GM20000 (cell line): ENCODE measurements at places on chromosomes 5 and 9.

DNA sequence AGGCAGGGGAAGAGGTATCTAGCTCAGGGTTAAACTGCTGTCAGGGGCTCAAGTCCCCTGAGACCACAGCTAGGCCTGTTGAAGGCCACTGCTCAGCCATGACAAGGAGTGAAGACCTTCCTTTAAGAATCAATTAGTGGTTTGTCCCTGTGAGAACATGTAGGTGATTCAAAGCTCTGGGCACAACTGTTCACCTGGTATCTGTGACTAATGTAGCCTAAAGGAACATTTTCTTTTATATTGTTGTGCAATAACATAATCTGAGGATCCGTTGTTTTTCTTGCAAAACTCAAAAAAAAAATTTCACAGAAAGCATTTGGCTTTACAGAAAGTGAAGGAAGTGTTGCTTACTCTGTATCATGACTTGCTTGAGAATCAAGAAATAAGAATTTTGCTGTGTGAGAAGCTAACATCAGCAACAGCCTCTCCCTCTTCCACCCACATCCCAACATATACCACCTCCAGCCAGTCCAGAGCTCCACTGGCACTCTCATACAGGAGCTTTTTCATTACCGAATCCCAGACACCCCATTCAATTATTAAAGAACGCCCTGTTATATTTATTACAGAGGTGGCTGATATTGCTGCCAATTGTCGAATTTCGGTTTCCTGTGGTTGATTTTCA lies 807.0 kb downstream of the TLE4 start:
- DNase-seq, result no peak

- no peak for DNase-seq
Observed at GRCh38 chr5:145180371-145180770, 654.8 kb downstream of the PRELID2 start.

- peak; percentile 9 for DNase-seq
Observed at GRCh38 chr9:138098116-138098907, 220.7 kb downstream of the CACNA1B start.

GRCh38 chr9:123191260-123191659 lies 77.1 kb downstream of the STRBP start:
- no peak for DNase-seq

DNA sequence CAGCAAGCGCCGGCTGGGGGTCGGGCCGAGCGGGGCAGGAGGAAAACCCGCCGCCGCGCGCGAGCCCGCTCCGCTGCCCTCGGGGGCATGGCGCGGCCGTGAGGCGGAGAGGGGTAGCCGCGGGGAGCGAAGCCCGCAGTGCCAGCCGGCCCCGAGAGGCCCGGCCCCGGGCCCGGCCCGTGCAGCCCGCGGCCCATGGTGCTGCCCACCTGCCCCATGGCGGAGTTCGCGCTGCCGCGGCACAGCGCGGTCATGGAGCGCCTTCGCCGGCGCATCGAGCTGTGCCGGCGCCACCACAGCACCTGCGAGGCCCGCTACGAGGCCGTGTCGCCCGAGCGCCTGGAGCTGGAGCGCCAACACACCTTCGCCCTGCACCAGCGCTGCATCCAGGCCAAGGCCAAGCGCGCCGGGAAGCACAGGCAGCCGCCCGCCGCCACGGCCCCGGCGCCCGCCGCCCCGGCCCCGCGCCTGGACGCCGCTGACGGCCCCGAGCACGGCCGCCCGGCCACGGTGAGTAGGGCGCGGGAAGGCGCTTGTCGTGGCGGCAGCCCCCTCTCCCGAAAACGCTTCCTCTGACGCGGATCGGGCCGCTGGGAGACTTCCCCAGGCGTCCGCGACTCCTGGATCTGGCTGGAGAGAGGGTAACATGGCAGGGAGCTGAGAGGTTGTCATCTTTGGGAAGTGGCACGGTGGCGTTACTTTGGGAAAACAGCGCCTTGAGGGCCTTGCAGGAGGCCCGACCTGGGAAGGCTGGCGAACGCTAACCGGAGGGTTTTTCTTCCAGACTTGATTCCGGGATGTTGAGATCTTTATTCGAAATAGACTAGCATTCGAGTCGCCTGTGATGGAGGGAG lies 523 bp downstream of the MAML1 start:
- DNase-seq, result no peak

DNA sequence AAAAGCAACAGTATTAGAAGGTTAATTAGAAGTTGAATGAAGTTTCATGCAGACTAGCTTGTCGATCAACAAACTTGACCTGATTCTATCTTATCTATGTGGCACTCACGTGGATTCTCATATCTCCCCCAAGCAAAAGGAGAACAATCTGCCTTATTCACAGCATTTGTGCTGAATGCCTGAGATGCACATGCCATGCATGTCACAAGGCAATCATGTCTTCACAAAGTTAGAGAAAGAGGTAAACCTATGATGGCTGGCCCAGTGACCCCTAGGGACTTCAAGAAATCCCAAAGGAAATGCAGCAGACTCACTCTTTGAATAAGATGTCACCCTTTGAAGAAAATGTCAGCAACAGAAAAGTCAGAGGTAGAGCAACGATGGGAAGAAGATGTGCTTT lies 17.6 kb upstream of the SHOC1 start:
- no peak for DNase-seq

DNA sequence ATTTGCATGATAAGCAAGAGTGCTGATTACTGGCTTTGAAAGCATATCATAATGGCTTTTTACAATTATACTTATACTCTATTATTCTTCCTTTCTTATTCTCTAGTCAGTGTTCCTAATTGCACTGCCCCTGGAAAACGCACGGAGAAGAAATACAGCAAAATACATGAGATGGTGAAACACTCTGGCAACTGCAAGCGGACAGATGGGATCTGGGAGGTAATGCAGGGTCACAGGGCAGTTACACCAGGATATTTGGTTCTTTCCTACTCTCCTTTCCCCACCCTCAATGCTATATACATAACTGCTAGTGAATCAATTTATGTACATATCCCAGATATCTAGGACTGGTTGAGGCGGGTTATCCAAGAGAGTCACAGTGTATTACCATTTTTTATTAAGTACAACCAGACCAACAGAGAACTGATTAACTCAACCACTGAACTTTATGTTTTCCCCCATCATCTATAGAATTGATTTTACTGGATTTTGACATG lies 423.7 kb downstream of the ZSWIM6 start:
- no peak for DNase-seq

DNA sequence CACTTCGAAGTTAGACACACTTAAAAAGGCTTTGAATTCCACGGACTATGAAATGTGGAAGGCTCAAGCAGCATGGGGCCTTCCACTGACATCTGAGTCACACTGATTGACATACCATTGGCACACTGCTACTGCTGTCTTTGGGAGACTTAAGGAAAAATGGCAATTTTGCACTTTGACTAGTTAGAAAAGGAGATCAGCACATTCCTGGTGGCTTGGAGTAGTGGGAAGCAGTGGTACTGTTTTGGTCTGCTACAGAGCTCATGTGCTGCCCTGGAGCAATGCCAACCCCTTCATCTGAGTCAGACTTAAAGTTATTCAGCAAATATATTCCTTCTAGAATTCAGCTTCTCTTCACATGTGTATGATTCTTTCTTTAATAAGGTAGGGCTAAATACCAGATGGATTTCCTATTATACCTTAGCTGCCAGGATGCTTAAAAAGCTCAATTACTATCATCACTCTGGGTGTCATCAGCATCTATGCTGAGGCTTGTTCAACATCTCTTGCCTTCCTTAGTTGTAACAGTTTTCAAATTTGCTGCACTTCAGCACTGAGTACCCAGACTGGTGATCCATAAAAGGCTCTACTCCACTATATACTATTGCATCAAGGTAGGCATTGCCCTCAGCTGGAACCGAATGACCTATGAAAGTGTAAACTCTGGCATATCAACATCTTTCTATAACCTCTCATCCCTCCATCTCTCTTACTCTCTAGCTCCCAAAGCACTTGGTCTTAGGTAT lies 42.3 kb upstream of the MOCS2 start:
- DNase-seq, result no peak

DNA sequence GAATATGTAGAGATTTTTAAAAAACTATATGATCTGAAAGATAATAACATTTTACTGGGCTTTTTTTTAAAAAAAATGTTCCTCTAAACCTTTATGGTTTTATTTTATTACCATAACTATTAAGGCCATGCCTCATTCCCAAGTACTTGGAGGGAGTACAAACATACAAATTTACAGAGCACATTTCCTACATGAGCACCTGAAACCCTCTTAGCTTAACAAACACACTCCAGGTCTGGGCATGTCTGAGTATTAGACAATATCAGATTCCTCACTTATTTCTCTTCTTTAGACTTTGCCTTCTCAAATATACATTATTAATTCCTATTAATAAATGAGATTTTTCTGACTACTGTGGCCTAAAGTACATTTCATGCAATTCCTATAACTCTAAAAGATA lies 319.2 kb downstream of the SLCO4C1 start:
- DNase-seq, result no peak

DNA sequence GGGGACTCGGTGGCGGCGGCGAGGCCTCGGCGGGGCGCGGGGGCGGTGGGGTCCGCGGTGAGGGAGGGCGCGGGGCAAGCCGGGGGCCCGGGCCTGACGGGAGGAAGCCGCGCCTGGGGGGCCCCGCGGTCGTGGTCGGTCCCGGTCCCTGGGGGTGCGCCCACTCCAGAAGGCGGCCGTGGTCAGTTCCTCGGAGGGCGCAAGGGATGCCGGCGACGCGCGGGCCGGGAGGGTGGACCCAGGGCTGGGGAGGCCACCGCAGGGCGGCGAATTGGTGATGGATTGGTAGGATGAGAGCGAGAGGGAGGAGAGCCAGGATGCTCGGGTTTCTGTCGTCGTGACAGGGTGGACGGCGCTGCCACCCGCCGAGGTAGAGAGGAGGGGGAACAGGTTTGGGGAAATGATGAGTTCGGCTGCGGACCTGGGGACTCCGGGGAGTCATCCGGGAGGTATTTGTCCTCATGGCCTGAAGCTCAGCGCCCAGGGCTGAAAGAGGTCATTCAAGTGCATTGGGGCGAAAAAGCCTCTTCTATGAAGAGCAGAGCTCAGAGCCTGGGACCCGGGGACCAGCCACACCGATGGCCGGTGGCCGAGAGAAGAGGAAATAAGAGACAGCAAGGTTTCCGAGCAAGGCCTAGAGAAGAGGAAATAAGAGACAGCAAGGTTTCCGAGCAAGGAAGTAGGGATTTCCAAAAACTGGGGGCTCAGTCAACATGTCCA lies 557 bp downstream of the GNG10 start:
- DNase-seq, result peak; percentile 68
